ENCODE measurements at places on chromosomes 16 and 17.

- DNase-seq: no peak
Observed at GRCh38 chr16:18796377-18796776, 5.0 kb downstream of the ARL6IP1 start.

- DNase-seq: no peak
Observed at GRCh38 chr17:31373150-31374093, 18.1 kb upstream of the RAB11FIP4 start.

DNA sequence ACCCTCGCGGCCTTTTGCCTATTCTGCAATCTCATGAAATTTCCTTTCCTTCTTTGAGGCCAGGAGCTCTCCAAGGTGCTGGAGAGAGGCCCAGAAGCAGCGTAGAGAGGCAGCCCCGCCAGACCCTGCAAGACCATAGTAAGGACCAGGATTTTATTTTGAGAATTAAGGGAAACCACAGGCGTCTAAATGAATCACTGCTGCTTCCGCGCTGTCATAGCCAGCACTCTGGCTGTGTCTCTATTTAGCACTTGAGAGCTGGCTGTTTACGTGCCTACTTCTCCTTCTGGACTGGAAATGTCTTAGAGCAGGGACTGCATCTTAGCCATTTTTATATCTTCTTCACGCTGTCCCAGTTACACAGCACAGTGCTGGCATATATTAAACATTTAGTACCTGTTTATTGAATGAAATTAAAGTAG lies 37.6 kb upstream of the PIRT start:
- DNase-seq: no peak

- DNase-seq: no peak
Observed at GRCh38 chr17:66142428-66142827, 49.5 kb downstream of the CEP112 start.

GRCh38 chr16:58487566-58488351 lies 12.2 kb upstream of the NDRG4 start:
- DNase-seq: peak; percentile 74

DNA sequence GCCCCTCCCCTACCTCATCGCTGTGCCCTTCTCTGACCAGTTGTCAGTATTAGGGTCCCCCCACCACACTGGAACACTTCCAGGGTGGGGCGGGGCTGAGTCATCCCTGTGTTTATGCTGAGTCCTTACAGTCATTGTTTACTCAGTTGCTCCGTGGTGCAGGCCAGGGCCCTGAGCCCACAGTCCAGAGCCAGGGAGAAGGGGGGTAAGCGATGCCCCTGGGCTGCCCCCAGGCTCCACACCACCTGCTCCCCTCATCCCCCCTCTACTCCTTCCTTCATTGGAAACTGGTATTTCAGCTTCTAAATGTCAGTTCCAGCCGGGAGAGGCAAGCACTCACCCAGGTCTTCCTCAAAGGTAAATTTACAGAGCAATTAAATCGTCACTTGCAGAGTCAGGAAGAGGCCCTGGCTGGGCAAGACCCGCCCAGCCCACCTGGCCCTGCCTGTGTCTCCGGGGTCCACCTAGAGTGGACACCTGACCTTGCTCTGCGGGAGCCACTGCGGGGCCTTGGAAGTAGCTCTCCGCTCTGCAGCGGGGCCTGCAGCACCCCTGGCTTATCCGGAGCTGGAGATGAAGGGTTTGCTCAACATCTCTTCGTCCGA lies 4.8 kb downstream of the ATP2A3 start:
- DNase-seq: no peak

DNA sequence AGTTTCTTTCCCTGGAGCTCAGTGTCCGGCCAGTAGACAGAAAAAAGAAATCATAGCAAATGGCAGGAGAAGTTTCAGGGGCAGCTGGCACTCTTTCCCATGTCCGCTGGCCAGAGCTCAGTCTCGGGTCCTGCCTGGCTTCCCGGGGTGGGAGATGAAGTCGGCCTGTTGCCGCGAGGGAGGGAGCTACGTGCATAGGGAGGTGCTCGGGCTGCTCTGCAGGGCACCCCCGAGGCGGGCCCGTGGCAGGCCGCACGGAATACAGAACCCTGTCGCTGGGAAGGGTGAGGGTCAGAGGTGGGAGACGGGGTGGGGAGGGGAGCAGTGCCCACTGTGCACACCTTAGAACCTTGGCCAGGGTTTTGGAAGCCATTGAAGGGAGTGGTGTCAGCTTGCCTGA lies 78.3 kb upstream of the FOXF1 start:
- DNase-seq: no peak

DNA sequence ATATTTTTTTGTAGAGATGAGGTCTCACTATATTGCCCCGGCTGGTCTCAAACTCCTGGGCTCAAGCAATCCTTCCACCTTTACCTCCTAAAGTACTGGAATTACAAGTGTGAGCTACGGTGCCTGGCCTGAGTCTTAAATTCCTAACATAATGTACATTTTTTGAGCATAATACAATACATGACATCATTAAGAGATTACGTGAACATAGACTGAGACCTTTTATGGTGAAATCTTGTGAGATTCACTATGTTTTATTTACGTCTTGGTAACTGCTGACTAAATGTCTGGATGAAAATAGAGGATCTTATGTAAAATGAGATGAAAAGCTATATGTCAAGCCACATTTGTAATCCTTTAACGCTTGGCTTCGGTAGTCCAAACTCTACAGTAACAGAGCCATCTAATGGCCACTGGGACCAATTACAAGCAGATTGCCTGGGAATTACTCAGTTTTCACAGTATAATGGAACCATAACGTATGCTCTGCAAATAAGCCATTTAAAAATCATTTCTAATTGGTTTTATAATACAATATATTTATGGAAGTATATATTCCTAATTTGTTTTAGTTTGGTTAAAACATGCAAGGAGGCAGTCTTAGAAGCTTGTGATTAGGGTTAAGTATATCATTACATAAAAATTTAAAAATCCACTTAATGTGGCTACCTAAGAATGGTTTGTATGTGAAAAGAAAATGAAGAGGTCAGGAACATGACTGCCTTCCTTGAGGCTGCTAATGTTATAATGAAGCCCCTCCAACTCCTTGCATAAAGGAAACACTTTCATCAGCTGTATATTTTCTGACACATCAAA lies 8.1 kb upstream of the EFCAB13 start:
- no peak for DNase-seq

- peak; percentile 55 for DNase-seq
Observed at GRCh38 chr16:30054959-30055553, 10.5 kb upstream of the ALDOA start.

- DNase-seq: no peak
Observed at GRCh38 chr17:32865141-32865540, 11.8 kb downstream of the MYO1D start.

GRCh38 chr16:55964923-55965475 lies 89.8 kb upstream of the CES5A start:
- DNase-seq: no peak

DNA sequence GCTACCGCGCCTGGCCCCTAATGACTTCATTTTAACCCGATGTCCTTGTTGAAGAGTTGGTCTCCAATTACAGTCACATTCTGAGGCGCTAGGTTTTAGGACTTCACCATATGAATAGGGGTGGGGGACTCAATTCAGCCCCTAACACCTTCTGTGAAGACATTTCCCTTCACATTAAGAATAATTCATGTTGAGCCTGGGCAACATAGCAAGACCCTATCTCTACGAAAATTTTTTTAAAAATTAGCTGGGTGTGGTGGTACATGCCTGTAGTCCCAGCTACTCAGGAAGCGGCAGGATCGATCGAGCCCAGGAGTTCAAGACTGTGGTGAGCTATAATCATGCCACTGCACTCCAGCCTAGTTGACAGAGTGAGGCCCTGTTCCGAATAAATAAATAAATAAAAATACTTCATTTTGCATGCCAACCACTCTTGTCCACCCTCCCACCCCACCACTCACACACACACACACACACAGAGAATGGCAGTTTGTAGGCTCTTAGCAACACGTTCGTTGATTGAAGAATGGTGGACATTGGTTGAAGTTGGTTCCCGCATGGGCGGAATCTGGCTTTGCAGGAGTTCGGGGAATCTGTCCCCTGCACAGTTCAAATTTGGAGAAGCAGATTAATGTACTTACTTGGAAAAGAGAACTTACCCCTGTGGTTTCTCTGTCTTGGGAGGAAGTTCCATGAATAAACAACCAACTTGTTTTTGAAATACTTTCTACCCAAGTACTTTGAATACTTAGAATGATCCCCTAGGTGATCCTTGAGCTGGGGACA lies 27.8 kb upstream of the TVP23A start:
- DNase-seq: no peak

DNA sequence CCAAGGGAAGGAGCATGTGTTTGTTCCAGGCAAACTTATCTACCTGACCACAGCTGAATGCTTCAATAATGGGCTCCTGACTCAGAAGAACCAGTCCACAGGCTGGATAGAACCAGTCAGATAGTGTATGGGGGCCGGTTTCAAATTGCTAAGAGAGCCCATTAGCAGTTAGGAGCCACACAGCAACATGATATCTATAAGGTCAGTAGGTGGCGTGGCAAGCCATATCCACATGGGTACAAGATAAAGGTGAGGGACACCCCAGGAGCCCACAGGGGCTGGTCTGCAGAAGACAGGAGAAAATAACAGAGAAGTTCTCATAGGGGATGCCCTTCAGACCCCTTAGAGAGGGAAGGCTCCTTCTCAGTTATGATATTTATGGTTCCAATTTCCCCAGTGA lies 31.6 kb upstream of the CDRT15 start:
- no peak for DNase-seq

- DNase-seq: peak; percentile 38
Observed at GRCh38 chr16:27404163-27404823, 2.3 kb downstream of the IL21R start.

DNA sequence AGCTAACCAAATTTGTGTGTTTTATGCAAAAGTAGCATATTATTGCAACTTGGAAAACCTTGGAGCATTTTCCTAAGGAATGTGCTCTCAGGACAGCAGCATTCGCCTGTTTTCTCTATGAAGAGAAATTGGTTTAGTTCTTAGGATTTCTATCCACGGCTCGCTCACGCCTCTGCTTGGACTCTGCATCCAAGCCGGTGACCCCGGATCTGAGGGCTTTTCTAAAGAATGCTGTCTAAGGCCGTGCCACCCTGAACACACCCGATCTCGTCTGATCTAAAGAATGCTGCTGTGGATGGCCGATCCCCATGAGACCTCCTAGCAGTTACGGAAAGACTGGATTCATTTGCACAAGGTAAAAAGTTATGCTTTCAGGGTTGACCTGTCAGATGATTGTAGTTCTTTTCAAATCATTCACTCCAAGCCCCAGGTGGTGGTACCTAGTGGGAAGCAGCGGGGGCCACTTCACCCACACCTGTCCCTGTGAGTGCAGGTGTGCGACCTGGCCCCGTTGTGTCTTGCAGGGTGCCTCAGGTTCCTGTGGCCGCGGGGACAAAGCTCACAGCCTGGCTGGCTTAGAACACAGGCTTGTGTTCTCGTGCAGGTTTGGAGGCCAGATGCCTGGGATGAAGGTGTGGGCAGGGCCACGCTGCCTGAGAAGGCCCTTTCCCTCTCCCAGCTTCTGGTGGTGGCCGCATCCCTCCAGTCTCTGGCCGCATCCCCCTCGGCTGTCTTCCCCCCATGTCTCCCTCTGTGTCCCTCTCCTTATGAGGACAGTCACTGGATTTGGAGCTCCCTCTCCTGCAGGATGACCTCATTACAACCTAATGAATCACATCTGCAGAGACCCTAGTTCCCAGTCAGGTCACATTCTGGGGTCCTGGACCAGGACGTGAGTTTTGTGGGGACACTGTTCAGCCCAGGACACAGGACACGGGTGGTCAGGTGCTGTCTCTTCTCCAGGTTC lies 71.1 kb downstream of the BANP start:
- no peak for DNase-seq

GRCh38 chr16:68844211-68844564 lies 857 bp downstream of the TANGO6 start:
- DNase-seq: no peak

GRCh38 chr17:81961087-81961511 lies at the start of gene NOTUM:
TSS of gene NOTUM (minus strand) at chr17:81961187. CDS start at chr17:81960909, 278 bp downstream.
- no peak for DNase-seq

GRCh38 chr17:76575570-76575969 lies 10.1 kb downstream of the ST6GALNAC2 start:
- no peak for DNase-seq

GRCh38 chr16:28543072-28543471 lies 4.3 kb upstream of the NUPR1 start:
- DNase-seq: no peak

GRCh38 chr16:10558746-10559641 lies 21.4 kb downstream of the EMP2 start:
- no peak for DNase-seq

DNA sequence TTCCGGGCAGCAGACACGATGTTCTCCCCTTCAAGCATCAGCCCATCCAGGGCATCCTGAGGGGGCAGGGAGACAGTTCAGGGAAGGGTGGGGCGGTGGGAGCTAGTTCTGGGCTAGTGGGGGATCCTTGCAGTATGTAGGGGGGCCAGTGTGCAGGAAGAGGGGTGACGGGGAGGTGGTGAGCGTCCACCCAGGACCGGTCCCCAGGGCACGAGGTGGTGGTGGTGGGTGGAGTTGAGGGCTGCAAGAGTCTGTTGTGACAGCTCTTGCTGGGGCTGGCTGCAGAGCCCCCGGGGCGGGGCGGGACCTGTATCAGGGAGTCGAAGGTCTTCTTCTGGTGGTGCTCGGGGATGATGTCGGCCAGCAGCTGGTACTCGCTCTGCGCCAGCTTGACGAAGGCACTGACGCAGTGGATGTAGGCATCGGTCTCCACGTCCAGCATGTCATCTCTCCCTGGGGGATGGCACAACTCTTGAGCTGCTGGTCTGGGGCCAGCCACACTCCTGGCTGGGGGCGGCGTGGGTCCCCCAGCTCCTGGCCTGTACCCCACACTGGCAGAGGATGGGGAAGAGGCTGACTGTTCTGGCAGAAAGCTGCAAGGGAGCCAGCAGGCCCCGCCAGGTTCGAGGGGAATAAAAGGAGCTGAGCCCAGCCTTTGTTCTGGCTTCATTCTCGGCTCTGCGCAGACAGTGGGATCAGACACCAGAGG lies 10.0 kb downstream of the ZACN start:
- no peak for DNase-seq

- DNase-seq: no peak
Observed at GRCh38 chr17:66435182-66435581, 132.8 kb downstream of the PRKCA start.

- no peak for DNase-seq
Observed at GRCh38 chr17:1709971-1710806, at the start of gene TLCD2. TSS of gene TLCD2 (minus strand) at chr17:1710377. CDS start at chr17:1710242, 135 bp downstream.

DNA sequence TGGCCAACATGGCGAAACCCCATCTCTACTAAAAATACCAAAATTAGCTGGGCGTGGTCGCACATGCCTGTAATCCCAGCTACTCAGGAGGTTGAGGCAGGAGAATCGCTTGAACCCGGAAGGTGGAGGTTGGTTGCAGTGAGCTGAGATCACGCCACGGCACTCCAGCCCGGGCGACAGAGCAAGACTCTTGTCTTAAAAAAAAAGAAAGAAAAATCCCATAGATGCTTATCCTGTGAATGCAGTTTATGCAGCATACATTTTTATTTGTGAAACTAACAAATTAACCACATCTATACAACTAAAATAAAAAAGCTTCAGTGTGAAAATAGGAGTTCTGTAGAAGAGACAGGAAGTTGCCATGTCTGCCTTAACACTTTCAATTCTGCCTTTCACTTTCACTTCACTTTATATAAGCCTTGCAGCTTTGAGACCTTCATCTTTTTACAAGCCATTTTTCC lies 7.1 kb downstream of the IGSF6 start:
- DNase-seq: no peak

All from stimulated activated CD4-positive, alpha-beta T cell treated with anti-CD3 and anti-CD28 coated beads, Interleukin-4, amount 100 ng/mL, for 48 hours (primary cell).